ENCODE measurements at places on chromosomes 1 and 21.

DNA sequence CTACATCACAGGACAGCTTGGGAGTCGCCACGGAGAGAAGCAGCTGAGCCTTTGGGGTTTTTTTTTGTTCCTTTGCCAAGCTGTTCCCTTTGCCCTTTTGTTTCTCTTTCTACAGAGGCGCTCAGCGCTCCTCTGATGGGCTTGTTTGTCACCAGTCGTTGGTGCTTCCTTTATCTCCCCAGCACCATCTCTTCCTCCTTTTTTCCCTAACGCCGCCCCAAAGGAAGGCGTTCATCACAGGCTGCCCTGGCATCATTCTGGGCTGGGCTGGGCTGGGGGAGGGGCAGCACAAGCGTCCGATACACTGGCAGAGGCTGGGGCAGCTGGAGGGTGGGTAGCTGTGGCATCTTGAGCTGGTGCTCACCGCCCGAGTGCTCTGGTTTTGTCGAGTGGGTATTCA is 10.5 kb downstream of the IGSF21 start:
- no peak for DNase-seq

GRCh38 chr1:186950547-186950946 is 121.8 kb downstream of the PLA2G4A start:
- no peak for DNase-seq

DNA sequence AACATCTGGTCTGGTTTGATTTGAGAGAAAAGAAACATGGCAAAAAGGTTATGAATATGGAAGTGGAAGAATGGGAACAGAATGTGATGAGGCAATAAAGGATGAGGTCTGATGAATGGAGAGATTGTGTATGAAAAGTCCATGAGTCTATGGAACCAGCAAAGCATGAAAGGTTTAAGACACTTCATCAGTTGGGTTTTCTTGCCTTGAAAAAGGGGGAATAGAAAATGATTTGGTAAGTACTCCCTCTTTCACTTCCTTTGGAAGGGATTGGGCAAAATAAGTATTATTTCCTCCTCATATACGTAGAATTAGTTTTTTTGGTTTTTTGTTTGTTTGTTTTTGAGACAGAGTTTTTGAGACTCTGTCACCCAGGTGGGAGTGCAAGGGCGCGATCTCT is 155.8 kb downstream of the TRIM33 start:
- no peak for DNase-seq

- DNase-seq: no peak
Measured at GRCh38 chr21:28943631-28944030, 49.0 kb downstream of the LTN1 start.

DNA sequence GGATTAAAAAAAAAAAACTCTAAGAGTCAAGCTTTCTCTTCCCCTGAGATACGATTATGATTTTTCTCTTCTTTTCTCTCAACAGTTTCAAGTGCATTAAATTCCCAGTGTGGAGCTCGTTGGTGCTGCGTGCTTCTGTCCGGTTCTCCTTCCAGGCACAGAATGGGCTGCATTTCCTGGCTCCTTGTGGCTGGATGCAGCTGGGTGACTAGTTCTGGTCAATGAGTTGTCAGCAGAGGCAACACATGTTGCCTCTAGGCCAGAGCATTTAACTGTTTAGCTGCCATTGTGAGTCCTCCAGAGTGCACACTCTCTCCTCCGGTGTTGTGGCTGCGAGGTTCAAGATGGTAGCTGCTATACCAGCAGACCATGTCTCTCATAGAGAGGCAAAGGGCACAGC is 312.9 kb downstream of the RRAGC start:
- DNase-seq: no peak

DNA sequence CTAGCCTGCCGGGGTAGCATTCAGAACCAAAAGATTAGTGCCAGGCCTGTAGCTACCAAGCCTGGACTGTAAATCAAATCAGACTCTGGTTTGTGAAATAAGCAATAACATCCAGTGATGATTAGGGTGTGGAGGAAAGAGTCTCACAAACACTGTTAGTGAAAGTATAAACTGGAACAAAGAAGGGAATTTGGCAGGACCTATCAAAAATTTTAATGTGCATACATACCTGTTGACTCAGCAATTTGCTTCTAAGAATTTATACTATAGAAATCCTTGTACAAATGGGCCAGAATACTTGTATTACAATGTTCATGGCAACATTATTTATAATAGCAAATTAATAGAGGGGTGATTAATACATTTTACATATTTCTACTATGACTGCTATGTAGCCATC is 109.8 kb upstream of the WARS2 start:
- no peak for DNase-seq

DNA sequence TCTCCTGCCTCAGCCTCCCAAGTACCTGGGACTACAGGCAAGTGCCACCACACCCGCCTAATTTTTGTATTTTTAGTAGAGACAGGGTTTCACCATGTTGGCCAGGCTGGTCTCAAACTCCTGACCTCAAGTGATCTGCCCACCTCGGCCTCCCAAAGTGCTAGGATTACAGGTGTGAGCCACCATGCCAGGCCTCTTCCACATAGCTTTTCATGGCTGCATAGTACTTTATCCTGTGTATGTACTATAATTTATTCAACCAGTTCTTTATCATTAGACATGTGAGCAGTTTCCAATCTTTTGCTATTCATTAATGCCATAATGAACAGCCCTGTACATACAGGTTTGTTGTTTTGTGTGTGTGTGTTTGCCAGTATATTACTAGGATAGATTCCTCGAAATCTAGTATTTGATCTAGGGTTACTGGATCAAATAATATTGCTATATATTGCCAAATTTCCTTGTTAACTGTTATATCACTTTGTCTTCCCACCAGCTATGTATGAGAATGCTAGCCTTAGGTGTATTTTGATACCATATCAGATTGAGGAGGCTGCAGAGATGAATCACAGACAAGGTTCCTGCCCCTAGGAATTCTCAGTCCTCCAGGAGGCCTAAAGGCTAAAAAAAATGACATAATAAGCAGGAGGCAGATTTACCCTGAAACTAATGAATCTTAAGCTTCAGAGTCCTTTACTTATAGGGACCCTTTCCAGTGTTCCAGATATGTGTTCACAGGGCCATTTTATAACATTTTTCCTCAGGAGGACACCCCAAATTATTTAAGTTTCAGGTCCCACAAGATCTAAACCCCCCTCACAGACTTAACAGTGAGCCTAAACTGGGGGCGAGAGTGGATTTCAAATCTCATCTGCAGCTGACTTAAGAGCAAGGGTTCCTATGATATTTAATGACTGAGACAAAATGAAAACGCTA is 2.1 kb upstream of the PDIK1L start:
- no peak for DNase-seq

GRCh38 chr1:53145942-53146708 is 3.7 kb upstream of the SLC1A7 start:
- DNase-seq: no peak

DNA sequence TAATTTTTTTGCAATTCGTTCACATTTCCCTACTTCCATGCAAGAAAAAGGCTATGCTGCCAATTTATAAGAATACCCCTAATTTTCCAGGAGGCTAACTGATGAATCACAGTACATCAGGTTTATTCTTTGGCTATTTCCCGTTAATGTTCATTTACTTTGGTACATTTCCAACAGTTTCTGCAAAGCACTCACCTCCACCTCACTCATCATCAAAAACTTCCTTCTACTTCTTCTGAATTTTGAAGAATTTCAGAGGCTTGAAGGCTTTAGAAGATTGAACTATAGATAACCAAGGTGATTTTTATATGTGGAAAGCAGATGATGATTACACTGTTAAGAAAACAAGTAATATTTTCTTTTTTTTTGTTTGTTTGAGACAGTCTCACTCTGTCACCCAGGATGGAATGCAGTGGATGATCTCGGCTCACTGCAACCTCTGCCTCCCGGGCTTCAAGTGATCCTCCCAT is 60.5 kb upstream of the HP1BP3 start:
- DNase-seq: no peak
